ENCODE measurements at places on chromosomes 11 and 22.

DNA sequence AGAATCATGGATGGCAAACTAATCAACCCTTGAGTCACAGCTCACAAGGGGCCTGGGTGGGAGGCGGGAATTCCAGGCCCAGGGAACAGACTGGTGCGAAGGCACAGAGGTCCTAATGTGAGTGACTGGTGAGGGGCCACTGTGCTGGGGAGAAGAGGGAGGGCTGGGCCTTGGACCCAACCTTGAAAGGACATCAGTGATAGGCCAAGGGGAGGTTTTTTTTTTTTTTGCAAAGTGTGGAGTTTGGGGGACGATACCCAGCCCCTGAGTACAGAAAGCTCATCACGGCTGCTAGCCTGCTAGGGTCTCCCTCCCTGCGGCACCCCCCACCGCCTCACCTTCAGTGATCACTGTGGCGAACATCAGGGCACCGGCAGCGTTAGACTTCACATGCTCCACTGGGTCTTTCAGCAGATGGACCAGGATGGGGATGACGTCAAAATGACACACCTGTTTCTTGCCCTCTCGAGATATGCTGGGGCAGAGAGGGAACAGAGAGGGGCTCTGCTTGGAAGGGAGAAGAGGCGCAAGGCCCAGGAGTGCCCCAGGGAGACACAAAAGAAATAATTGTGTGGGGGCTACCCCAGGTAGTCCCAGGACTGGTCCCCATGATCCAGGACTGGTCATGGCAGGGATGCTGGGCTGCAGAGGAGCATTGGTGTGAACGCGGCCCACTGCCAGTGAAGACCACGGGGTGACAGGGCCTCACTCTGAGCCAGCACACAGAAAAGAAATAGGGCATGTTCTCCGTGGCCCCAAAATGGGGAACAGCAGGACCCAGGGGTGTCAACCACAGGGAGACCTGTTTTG, 8.6 kb upstream of the GNAZ start:
- no peak for DNase-seq

DNA sequence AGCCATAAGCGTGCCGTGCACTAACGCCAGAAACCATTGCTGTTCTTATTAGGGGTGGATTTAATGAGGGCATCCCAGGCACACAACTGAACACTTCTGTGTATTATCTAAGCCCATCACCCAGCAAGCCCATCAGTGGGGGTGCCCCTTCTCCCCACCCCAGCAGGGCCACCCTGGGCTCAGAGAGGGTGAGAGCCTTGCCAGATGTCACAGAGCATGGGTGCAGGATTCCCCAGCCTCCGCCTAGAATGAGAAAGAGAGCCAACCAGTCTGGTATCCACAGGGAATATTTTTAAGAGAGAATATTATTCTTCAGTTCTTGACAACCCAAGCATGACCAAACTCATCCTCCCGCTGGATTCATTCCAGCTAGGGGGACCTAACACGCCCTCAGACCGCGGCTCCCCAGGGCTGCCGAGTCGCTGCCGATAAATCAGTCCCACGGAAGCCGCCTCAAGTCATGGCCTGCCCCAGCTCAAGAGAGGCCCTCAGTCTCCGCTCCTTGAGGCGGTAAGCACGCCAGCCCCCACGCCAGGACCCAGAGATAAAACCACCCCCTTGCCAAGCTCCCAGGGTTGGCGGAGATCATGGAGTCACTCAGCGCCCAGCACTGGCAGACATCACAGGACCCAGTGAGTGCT, 47.2 kb downstream of the MN1 start:
- no peak for DNase-seq

- DNase-seq: no peak
Measured at GRCh38 chr11:95606824-95607223, 182.8 kb downstream of the FAM76B start.

GRCh38 chr22:30872285-30873041, 96.1 kb downstream of the MORC2 start:
- no peak for DNase-seq

GRCh38 chr11:42524534-42525227, 787.1 kb upstream of the API5 start:
- no peak for DNase-seq

- peak; percentile 88 for DNase-seq
Measured at GRCh38 chr11:33912405-33913361, 20.8 kb upstream of the LMO2 start.

GRCh38 chr11:35163702-35164496, 24.9 kb downstream of the CD44 start:
- no peak for DNase-seq

Measured in LHCN-M2 (cell line).